ENCODE measurements at places on chromosomes 1 and 21. TPM values are rescaled to one million over a fixed set of nuclear protein-coding genes. Genes with fewer than 3 reads are reported as not detected.
A peak's percentile ranks its signal among the peaks of the same experiment; 100 is the strongest.

GRCh38 chr1:2294033-2294724 lies 66.1 kb downstream of the SKI start:
- DNase-seq = no peak

- no peak for DNase-seq
These were observed 40.0 kb upstream of the OSBPL9 start for GRCh38 chr1:51576923-51577322.

- peak; percentile 78 for DNase-seq
These were observed 1.9 kb downstream of the PPFIA4 start for GRCh38 chr1:203028067-203028783.

GRCh38 chr1:2800664-2801045 lies 838 bp downstream of the TTC34 start:
- DNase-seq = no peak

- no peak for DNase-seq
These were observed 158.7 kb upstream of the NBPF11 start for GRCh38 chr1:148310807-148311206.

GRCh38 chr1:41322835-41323234 lies 38.4 kb upstream of the FOXO6 start:
- peak; percentile 67 for DNase-seq

DNA sequence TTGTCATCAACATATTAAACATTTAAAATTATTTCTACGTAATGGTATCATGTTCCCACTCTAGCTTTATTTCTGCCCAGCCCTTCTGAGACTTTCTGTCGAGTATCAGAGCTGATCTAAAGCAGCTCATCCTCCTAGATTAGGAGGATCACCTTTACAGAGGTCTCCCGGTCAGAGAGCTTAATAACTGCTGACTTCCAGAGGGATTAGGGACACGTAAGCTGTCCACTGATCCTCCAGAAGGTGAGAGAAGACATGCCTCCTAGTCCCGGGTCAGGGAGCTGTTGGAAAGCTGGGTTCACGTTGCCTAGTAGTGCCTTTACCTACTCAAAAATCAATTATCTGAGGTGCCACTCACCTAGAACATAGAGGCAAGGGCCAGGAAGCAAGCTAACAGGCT lies 31.2 kb upstream of the NADK start:
- no peak for DNase-seq

- no peak for DNase-seq
These were observed 328.0 kb upstream of the B3GALT2 start for GRCh38 chr1:193514397-193514796.

GRCh38 chr21:32962268-32962667 lies 63.5 kb upstream of the OLIG2 start:
- no peak for DNase-seq

- DNase-seq = no peak
These were observed 512 bp downstream of the FBLIM1 start for GRCh38 chr1:15758953-15759661.

- DNase-seq = no peak
These were observed 83.3 kb downstream of the LACTBL1 start for GRCh38 chr1:22889213-22889827.

- DNase-seq = no peak
These were observed 8.7 kb downstream of the UBIAD1 start for GRCh38 chr1:11281518-11282331.

GRCh38 chr1:79524126-79524525 lies 517.6 kb upstream of the ADGRL4 start:
- DNase-seq = no peak

- no peak for DNase-seq
These were observed 1943.0 kb downstream of the MRPL39 start for GRCh38 chr21:23664193-23664694.

- no peak for DNase-seq
These were observed 4.5 kb downstream of the ADPRS start for GRCh38 chr1:36093226-36093625.

DNA sequence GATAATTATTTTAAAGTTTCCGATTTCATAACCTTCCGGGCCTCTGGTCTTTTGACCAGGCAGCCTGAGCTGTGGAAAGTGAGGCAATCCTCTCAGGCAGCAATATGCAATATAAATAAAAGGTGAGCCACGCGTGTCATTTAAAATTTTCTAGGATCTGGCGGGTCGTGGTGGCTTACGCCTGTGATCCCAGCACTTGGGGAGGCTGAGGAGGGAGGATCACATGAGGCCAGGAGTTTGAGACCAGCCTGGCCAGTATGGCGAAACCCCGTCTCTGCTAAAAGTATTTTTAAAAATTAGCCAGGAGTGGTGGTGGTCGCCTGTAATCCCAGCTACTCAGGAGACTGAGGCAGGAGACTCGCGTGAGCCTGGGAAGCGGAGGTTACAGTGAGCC lies 546 bp upstream of the ZNF695 start:
- DNase-seq = no peak

DNA sequence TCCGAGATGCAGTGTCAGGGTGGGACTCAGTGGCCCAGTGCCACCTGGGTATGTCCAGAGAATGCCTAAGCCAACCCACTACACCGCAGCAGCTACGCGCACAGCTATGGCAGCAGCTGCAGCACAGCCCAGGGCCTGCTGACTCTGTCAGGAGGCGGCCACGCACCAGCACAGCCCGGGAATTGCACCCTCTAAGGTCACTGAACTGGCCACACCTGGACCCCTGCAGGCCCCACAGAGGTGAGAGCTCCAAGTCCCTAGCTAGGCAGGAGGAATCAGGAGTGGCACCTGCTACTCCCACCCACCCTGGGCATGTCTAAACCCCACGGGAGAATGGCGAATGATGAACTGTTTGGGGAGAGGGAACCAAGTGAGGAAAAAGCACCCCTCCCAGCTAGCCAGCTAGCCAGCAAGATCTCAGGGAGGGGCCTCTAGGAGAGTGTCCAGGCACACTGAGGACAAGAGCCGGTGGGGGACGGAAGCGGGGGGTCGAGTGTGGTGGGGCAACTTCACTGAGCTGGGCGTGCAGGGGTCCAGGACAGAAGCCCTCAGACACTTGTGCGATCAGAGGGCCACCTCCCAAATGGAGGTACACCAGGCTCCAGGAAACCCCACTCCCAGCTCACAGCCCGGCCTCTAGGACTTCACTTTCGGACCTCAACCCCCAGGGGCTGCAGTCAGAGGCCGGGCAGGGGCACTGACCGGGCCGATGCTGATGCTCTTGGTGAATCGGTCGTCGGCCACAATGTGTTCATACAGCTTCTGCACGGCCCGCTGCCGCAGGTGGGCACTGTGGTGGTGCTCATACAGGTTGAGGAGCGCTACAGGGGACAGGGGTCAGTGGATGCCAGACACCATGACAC lies 13.9 kb downstream of the LSS start:
- DNase-seq = no peak

- no peak for DNase-seq
These were observed 17.4 kb upstream of the PRDM16 start for GRCh38 chr1:3051270-3052268.

DNA sequence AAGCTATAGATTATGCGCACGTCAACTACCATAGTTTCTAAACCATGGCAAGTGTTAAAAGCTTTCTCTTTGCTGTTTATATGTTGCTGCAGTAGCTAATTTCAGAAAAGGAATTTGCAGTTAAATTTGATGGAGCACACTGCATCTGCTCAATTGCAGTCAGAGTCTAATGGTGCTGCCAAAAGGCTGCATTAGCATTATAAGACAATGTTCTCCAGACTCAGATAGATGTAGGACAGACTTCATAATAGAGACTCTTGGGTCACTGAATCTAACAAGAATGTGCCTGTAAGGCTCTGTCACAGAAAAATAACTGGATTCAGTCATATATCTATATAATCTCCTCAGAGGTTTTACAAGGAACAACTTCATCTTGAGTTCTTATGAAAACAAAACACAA lies 198.3 kb downstream of the OLFM3 start:
- peak; percentile 21 for DNase-seq

- no peak for DNase-seq
These were observed 48.5 kb downstream of the UTP25 start for GRCh38 chr1:209876078-209876800.

- no peak for DNase-seq
These were observed 12.9 kb downstream of the COA6 start for GRCh38 chr1:234386122-234386521.

- no peak for DNase-seq
These were observed 32.9 kb downstream of the DUSP10 start for GRCh38 chr1:221708987-221709386.

GRCh38 chr21:27363719-27364477 lies 397.0 kb upstream of the ADAMTS5 start:
- DNase-seq = no peak

DNA sequence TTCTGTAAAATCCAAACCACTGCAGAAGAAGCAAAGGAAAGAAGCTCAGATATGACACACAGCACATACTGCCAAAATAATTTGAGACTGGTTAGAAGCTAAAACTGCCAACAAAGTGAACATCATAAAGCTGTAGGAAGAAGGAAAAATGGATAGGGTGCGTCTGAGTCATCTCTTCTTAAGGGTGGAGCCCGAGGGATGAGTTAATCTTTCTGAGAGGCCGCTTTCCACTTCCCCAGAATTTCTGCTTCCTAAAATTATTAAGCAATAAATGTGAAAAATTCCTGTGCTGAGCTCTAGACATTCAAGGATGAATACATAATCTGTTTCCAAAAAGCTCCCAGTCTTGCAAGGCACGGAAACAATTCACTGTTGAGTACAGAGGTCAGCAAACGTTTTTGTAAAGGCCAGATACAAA lies 20.1 kb downstream of the PPT1 start:
- no peak for DNase-seq

DNA sequence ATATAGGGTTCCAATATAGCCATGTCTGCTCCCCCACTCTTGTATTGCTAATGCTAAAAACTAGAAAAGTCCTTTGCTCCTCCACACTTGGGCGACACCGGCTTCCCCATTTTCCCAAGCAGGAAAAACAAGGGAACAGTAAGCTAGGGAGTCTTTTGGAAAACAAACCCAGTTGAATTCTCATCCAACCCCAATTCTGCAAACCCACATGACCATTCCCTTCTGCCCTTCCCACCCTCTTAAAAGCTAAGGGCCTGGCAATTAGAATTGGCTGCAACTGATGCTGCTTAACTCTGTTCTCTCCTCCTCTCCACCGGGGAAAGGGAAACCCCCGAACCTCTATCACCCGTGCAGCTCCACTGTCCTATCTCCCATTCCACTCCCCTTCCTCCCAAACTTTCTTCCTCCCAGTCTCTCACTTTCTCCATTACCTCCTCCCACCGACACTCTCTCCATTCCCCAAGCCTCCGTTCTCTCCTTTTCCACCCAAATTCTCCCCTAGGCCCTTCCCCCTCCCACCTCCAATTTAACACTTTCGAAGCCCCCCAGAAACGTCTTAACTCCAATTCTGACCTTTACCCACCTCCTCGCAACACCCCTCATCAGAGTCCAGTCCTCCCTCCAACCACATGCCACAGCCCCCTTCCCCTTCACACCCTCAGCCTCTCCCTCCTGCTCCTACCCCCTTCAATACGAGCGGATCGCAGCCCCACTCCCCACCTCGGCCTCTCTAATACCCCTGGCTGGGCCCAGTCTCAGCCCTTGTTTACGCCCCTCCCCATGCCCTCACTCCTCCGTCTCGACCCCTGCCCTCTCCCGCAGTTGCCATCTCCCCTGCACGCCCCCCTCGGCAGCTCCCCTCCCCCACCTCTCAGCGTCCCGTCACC lies 701 bp downstream of the DEDD start:
- DNase-seq = peak; percentile 54

DNA sequence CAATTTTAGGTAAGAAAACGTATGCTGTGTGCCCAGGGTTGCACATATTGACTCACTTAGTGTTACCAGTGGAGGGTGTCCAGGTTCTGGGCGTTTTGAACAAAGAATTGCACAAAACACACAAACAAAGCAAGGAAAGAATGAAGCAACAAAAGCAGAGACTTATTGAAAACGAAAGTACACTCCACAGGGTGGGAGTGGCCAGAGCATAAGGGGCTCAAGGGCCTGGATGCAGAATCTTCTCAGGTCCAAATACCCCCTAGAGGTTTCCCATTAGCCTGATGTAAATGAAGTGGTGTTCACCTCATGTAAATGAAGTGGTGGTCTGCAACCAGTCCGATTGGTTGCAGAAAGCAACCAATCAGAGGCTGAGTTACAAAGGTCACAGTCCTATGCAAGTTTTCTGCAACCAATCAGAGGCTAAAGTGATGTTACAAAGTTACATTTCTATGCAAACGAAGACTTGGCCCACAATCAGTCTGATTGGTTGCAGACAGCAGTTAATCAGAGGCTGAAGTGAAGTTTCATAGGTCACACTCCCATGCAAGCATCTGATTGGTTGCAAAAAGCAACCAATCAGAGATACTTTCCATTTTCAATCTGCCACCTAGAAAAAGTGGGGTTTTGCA lies 228.3 kb downstream of the ST6GALNAC3 start:
- no peak for DNase-seq

DNA sequence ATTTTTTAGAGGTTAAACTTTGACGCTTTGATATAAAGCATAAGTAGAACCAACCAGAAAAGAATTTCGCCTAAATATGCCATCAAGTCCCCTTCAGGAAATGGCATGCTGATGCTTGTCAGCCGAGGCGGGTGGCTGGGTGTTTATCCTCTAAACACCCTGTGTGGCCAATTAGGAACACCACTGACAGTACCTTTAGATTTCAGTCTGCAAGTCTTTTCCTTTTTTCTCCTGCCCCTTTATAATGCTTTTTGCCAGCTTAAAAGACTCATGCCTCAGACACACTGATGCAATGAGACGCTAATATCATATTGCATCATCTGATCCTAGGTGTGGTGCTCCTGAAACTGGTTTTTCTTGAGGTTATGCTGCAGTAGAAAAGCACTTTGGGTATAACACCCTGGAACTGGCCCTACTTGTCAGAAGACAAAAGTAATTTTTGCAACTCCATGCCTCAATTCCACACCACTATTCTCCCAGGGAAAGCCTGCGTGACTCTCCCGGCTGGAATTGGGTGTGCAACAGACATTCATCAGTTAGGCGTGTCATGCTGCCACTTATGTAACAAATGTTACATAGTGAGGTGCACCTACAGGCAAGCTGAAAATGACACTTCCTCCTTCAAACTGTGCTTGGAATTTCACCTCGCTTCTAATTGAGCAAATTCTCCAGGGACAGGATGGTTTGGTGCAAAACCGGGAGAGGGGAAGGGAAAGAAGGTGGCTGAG lies 2.0 kb upstream of the RCC2 start:
- DNase-seq = peak; percentile 56

- peak; percentile 45 for DNase-seq
These were observed 7.5 kb downstream of the CTPS1 start for GRCh38 chr1:40986956-40987355.

- no peak for DNase-seq
These were observed 215.1 kb downstream of the ST6GALNAC3 start for GRCh38 chr1:76289692-76290091.

DNA sequence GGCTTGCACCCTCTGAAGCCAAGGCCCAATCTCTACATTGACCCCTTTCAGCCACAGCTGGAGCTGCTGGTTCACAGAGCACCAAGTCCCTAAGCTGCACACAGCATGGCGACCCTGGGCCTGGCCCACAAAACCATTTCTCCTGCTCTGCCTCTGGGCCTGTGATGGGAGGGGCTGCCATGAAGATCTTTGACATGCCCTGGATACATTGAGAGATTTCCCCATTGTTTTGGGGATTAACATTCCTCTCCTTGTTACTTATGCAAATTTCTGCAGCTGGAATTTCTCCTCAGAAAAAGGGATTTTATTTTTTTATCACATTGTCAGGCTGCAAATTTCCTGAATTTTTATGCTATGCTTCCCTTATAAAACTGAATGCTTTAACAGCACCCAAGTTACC lies 235.8 kb downstream of the COL11A1 start:
- no peak for DNase-seq

The ZFP69 gene
- 1.8 TPM for total RNA-seq

The FCRLA gene
- total RNA-seq = 2.6 TPM

The KRTAP12-2 gene
- total RNA-seq = not detected

The SLC44A5 gene
- total RNA-seq = not detected

The ATAD3B gene
- 33.3 TPM for total RNA-seq

The RGS13 gene
- total RNA-seq = not detected

The ZNF281 gene
- 18.7 TPM for total RNA-seq

The ADCY10 gene
- not detected for total RNA-seq

The PLPPR4 gene
- total RNA-seq = not detected

The ODR4 gene
- 8.8 TPM for total RNA-seq
